PC-9 (cell line): ENCODE measurements at places on chromosomes 2 and 18. TPM values are rescaled to one million over a fixed set of nuclear protein-coding genes. Genes with fewer than 3 reads are reported as not detected.

DNA sequence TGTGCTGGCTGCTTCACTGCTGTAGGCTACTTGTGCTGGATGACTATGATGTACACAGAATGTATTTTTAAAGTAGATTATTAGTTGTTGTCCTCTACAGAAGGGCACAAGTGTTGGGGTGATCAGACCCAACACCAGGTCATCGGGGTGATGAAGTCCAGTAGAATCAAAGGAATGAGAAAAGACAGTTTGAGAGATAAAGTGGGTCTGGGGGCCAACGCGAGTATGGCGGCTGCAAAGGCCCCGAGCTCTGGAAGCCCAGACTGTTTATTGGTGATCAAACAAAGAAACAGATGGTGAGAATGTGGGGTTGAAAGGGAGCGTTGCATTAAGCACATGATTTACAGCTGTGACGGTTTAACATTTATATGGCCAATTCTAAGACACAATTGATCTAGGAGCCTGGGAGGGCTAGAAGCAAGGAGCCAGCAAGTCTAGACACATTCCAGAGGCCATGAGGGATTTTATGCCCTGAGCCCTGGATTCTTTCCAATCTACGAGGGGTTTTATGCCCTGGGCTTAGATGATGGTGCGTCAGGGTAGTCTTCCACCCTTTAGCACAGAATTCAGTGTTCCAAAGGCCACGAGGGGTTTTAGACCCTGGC lies 153.5 kb downstream of the AGPS start:
- no peak overlapping the region for H3K4me3 ChIP-seq
- H3K4me1 ChIP-seq = no peaks in the 10 kb centered on the region
- H3K36me3 ChIP-seq = no peaks in the 10 kb centered on the region
- DNase-seq = no peak

GRCh38 chr2:237025090-237025865 lies 60.4 kb upstream of the COPS8 start:
- no peak overlapping the region; the same call in 1 of the 2 replicates for H3K27ac ChIP-seq
- peaks cover 21% of the 10 kb centered on the region; the same call in 1 of the 2 replicates for H3K27me3 ChIP-seq
- no peaks in the 10 kb centered on the region for H3K36me3 ChIP-seq
- no peak overlapping the region for H3K4me3 ChIP-seq
- peak; percentile 76 for DNase-seq

DNA sequence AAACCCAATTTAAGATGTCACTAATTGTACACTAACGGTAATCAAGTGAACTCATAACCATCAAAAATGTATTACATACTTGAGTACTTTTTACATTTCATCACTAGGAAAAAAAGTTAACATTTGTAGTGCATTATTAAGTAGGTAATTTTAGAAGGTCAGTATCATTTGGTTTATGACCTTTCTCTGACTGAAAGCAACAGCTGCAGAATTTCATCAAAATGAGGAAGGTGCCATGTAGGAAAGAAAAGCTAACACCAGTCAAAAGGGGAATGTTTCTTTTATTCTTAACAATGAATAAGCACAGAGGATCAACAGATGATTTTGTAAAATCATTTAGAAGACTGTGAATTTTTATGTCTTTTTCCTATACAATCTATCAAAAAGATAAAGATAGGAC lies 79.0 kb downstream of the PIGN start:
- H3K27me3 ChIP-seq = no peaks in the 10 kb centered on the region
- no peaks in the 10 kb centered on the region for H3K4me1 ChIP-seq
- H3K36me3 ChIP-seq = no peaks in the 10 kb centered on the region
- no peak overlapping the region for H3K4me3 ChIP-seq
- no peak for DNase-seq

The CDH2 gene
- 6.4 and 8.5 TPM in 2 replicates for total RNA-seq

DNA sequence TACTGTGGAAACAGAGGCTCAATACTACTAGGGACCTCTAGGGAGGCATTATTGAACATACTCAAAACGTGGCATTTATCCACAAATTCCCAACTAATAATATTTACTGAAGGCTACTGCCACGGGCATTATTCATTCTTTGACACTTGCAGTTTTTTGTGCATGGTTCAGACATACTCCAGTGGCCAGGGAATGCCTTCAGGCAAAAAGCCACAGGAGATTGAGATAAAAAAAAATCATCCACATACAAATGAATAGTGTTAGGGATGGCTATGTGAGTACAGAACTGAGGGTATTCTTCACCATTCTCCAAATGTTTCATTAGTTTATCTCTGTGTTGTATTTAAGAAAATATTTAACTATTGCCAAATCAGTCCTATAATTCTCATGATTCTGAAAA lies 974.9 kb upstream of the PIK3C3 start:
- H3K4me3 ChIP-seq = no peak overlapping the region
- no peak overlapping the region for H3K27ac ChIP-seq
- no peak for DNase-seq
- H3K36me3 ChIP-seq = no peaks in the 10 kb centered on the region
- no peaks in the 10 kb centered on the region for H3K4me1 ChIP-seq

The TBR1 gene
- total RNA-seq = not detected in 2 replicates

- H3K36me3 ChIP-seq = no peaks in the 10 kb centered on the region
- no peak overlapping the region for H3K27ac ChIP-seq
- no peak for DNase-seq
- no peaks in the 10 kb centered on the region for H3K27me3 ChIP-seq
Observed at GRCh38 chr18:54918060-54918459, 41.2 kb downstream of the CCDC68 start.

The TMEFF2 gene
- not detected in 2 replicates for total RNA-seq

The RTP5 gene
- total RNA-seq = not detected in 2 replicates

The KATNAL2 gene
- total RNA-seq = 9.0 and 9.4 TPM in 2 replicates

The CDCA7 gene
- total RNA-seq = 26.1 and 34.2 TPM in 2 replicates

DNA sequence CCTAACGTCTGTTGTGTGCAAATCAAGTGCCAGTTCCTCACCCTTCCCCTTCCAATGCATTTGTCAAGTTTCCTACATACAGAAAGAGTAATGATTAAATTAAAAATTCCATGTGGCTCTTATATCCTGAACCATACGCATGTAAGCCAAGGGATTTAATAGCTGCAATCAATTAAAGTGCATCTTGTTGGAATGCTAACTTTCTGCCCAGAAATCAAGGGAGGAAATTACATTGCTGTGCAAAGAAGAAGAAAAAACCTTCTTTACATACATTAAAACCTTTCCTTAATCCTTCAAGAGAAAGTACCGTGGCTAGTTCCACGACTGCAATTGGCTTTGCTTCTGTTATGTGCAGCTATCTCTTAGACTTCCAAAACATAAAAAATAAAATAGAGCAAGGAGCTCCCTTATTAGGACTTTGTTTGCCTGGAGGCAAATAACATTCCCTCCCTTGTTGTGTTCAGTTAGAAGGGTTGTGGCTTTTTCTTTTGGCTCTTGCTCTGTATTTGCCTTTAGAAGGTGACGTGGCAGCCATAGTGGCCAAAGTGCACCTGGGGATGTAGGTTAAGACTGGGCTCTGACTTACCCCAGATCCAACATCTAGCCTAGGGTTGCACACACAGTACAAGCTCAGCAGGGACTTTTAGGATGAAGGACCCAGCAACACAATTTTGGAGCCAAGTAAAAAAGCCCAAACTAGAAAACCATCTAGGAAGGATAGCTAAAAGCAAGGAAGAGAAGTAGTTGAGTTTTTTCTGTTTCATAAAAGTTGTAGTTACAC lies 158.3 kb downstream of the ANTXR1 start:
- no peaks in the 10 kb centered on the region for H3K36me3 ChIP-seq

DNA sequence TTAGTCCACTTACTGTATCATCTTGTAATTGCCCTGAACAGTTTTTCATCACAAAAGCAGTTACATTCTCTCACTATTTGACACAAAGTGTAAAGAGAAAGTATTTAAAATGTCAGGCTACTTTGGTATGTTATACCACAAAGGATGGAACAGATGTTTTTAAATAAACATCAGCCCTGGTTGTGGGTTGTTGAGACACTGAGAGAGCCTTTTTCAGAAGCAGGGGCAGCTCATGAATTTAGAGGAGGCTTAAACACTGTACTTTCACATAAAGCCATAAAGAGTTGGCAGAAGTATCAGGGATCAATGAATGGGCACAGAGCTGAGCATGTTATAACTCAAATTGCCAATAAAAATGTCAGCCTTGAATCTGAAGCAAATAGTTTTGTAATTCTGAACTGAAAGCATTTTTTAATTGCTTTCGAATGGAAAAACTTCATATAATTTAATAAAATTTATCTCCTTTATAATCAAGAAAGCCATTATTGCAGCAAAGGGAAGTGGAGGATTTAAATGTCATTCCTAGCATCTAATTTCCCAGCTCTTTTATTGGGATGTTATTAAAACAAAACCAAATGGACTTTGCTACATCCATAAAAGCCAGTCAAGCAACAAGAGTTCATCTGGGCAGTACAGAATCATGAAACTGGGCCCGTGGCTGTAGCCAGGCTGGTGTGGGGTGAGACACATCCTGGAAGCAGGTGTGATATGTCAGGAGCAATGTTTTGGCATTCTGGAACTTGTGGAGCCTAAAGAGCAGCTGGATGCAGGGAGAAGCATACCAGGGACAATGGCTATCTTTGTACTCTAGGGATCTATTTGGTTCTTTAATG lies 95.1 kb upstream of the NT5C1B start:
- no peaks in the 10 kb centered on the region for H3K27me3 ChIP-seq
- H3K27ac ChIP-seq = no peak overlapping the region
- no peaks in the 10 kb centered on the region for H3K4me1 ChIP-seq
- no peak for DNase-seq
